SK-N-MC (cell line): ENCODE measurements at places on chromosomes 7 and 10.

- DNase-seq = no peak
These were observed 9.4 kb upstream of the PSAP start for GRCh38 chr10:71860243-71861029.

- DNase-seq = no peak
These were observed 75.1 kb downstream of the NHLRC2 start for GRCh38 chr10:113929522-113929921.

- DNase-seq = no peak
These were observed 158.1 kb downstream of the ADRA2A start for GRCh38 chr10:111234914-111235302.

DNA sequence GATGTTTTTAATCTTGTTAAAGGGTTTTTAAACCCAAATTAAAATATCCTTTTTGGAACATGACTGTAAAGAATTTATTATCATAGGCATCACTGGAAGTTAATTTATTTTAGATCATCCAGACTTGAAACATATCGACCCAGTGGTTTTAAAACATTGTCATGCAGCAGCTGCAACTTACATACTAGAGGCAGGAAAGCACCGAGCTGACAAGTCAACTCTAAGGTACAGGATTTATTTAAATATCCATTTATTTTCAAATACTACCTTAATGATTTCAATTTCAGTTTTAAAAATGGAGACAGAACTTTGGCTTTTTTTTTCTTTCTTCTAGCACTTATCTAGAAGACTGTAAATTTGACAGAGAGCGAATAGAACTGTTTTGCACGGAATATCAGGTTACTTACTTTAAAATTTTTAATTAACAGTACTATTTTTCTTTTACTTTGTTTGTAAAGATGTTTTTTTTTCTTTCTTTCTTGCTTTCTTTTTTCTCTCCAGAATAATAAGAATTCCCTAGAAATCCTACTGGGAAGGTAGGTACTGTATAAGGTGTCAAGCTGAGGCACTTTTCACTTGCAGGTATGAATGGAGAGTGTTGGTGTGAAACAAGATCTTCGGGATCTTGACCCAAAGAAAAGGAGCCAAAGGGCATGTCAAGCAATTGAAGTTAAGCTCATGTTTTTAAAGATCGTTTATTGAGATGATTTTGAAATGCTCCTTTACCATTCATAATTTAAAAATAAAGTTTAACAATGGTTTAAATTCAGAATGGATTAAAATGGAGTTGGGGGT lies 1.8 kb downstream of the COMMD3 start:
- no peak for DNase-seq

DNA sequence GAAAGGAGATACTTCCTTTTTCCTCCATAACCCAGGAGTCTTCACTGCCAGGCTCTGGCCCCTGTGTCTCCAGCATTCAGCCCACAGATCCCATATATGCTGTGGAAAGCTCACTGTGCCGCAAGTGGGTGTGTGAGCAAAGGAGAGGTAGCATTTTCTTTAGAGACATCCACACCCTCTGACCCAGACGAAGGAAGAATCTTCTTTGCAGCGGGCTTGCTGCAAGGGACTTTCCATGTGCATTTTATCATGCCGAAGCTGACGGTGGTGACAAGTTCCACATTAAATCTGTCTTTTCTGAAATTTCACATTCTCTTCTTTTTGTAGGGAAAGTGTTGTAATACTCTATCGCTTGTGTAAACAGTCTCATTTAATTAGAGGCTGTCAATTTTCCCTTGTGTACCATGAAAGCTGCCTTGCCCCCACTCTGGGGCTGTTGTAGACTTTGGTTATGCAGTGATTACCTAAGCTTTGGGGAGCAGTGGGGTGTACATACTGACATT lies 409.5 kb downstream of the SUGCT start:
- no peak for DNase-seq

DNA sequence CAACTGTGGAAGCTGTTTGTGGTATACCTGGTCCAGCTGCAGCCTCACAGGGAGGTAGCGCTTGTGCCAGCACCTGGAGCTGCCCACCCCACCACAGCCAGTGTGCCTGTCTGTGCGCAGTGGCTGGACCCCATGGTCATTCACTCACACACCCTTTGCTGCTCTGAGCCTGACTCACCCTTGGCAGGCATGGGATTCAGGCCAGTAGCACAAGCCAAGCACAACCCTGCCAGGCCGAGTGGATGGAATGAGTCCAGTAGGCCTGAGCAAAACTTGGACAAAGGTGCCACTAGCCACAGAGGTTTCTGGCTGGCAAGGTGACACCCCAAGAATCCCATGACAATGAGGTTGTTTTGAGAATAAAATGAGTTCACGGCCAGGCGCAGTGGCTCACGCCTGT lies 19.0 kb downstream of the RBM48 start:
- DNase-seq = no peak

- no peak for DNase-seq
These were observed 1.8 kb downstream of the PON3 start for GRCh38 chr7:95394370-95394769.

GRCh38 chr10:1156921-1157614 lies 100.9 kb downstream of the WDR37 start:
- DNase-seq = no peak

DNA sequence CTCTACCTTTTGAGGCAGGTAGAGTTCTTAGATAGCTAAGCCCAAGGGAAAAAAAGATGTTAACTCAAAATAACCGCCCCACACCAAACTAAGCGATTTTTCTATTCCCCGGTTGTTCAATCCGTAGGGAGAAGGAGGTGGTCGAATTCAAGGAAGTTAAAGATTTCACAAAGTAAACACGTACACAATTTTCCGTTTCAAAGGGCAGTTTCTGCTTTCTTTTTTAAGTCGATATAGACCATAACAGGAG lies 842 bp downstream of the KBTBD2 start:
- DNase-seq = no peak
